ENCODE measurements at places on chromosomes 12 and 14.

DNA sequence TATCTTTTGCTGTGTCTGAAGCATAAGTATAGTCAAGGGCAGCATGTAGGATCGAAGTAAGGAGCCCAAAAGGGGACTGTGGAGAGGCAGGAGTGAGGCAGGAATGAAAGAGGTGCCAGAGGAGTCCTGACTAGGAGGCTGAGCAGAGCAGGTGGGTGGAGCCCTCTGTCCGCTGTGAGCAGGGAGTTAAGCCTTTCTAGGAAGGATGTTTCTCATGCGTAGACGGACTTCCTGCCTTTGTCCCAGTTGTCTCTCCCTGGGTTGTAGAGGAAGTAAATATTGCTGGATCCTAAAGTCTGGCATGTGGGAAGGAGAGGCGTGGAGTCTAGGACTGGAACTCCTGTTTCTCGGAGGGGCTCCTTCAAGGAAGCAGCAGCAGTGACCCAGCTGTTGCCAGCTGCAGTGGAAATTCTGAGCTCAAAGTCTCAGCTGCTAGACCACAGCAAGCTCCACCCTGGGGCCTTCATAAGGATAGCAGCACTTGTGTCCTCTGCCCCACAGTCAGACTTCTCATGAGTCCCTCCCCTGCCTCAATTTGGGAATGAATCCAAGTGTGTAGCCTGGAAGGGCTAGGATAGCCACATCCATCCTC, 44.0 kb downstream of the RBMS2 start:
- DNase-seq, result no peak

DNA sequence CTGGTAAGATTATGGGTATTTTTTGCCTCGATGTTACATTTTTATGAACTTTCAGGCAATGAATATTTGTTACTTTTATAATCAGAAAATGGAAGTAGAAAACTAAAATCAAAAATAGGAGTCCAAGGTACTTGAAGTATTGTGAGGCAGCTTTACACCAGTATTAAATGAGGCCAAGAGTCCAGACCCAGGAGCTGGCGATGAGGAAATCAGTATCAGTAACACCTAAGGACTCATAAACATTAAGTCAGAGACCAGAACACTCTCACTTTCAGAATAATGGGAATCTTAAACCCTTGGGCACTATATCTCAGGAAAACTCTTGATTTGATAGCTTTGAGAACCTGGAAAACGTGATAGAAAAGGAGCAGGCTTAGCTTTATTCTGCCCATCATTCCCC, 208.8 kb downstream of the GXYLT1 start:
- DNase-seq, result no peak

DNA sequence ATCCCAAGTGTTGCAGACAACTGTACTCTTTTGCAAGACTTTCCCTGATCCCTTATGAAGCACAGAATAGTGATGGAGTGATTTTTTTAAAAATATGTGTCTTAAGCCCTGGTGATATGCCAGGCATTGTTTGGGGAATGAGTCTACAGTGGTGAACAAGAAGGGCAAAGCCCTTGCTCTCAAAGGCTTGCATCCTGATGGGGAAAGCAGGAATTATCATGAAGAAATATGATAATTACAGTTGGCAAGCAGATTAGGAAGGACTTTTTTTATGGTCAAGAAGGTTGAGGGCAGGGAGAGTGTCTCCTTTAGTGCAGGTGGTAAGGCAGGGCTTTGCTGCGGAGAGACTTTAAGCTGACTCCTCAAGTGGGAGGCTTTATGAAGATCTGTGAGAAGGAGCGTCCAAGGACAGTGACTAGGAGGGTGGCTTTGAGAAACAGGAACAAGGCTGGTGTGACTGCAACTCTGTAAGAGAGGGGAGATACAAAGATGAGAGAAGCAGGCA, 100.2 kb downstream of the SYNE2 start:
- DNase-seq, result no peak

DNA sequence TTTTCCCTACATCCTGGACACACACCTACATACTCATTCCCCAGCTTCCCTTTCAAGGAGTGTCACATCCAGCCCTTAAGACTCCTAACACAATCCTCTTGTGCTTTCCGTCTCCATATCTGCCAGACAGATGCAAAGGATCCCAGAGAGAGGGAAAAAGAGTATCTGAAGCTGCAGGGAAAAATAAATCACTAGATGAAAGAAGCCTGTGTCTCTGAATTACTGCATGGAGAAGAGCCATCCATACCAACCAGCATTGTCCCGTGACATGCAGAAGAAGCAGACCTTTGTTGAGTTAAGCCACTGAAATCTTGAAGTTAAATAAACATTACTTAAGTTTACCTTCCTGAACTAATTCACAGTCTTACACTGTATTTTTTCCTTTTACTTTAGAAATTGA, 54.6 kb downstream of the GTF2A1 start:
- no peak for DNase-seq

- no peak for DNase-seq
Measured at GRCh38 chr12:16389594-16389993, 42.1 kb downstream of the MGST1 start.

- DNase-seq, result no peak
Measured at GRCh38 chr14:104284636-104285507, 146.5 kb downstream of the KIF26A start.

DNA sequence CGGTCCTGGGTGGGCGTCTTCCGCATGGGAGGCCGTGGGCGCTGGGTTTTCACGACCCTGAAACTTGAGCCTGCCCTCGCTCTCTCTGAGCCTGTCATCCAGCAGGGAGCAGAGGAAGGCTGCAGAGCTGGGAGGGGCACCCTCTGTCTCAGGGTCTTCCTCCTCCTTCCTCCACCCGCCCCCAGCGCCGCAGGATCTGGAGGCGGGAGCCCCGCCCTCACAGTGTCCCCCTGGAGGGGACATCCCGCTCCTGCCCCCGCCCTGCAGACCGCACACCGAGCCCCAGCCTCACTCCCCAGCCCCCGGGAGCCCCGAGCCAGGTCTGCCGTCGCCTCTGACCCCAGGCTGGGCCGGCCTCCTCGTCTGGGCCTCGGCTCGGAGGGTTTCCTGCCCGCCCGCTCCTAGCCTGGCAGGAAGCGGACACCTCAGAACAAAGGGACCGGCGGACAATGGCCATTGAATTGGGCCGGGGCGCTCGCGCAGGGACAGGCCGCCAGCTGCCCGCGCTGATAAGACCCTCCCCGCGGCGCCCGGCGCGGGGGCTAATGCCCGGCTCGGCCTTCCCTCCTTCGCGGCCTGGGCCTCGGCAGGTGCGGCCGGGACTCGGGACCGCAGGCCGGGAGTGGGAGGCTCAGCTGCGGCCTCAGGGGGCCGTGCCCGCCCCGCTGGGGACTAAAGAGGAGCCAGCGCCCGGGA, 15.3 kb upstream of the NUDT14 start:
- DNase-seq, result no peak

GRCh38 chr12:93018610-93019009, 89.5 kb upstream of the EEA1 start:
- no peak for DNase-seq

DNA sequence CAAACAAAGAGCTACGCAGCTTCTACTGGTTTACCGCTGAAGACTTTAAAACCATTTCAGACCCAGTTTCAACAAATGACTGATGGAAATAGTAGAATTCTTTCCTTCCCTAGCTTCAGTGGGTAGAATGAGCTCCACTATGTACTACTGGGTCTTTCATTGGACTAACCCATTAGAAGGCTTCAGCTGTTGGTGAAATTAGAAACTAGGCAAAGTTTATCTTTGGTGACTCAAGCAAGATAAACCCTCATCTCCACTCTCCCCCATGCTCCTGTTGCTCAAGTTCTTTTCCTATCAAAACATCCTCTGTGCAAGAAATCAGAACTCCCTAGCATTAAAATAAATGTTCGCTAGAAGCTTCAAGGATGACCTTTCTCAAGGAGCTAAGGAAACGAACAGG, 159.2 kb downstream of the PAWR start:
- DNase-seq, result no peak

DNA sequence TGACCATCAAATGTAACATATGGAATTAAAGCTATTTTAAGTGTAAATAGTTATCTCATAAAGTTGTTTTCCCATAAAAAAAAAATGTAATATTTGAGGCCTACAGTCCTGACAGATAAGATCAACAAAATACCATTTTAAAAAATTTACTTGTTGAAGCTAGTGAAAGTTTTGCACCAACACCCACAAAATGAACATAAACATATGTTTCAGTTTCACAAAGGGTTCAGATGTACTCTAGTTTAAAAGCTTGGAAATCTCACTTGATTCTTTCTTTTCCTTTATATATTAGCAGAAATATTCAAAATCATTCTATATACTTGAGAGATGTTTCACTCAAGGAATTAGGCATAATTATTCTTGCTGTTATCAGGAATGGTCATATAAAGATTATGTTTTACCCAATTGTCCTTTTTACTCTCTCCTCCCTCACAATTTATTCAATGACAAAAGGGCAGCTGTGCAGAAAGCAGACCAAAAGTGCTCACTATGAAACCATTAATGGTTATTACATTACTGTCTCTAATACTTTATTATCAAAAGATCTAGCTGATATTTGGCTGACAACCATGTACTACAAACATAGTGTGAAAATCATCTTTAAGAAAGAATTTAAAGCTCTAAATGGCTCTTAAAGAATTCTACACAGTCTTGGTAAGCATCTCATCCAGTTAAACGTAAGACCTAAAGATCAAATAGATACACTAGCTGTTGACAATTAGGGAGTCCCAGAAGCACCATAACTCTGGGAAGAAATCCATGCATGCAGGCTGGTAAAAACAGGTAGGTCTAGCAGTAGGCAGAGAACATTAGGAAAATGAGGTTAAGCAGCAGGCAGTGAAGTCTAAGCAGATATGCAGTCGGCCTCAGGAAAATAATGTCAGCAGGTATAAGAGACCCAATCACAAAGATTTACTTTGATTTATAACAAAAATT, 28.8 kb downstream of the KIF21A start:
- no peak for DNase-seq

DNA sequence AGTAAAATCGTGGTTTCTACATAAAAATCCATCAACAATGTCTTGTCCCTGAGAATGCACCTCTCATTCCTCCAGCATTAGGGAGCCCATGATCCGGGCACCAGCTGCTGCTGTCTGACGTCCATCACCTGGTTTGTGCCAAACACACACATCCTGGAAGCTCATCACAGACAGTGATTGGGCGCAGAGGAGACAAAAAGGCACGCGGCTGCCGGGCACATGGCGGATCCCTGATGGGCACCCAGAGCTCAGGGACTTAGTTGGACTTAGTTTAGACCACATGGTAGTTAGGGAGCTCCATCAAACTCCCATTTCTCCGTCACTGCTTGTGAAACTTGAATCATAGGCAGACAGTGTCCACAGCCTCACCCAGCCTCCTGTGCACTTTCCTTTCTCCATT, 1059.3 kb downstream of the TMEM121 start:
- DNase-seq, result no peak

- DNase-seq, result no peak
Measured at GRCh38 chr12:21026302-21026701, 104.7 kb upstream of the SLCO1B1 start.

DNA sequence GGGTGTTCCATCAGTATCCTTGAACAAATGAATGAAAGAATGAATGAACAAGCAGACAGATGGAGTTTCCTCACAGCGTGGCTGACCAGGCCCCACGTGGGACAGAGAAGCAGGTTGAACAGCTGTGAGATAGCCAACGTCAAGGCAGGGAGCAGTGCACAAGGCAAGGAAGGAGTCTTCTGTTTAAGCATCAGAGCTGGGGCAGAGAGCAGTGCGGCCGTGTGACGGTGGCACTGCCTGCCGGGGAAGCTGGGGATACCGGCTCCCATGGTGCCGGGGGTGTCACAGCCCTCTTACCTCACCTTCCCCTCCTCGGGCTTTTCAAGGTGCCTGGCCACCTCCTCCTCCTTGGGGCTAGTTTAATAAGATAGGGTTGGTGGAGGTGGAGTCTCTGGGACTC, 73.2 kb upstream of the GPATCH2L start:
- no peak for DNase-seq

DNA sequence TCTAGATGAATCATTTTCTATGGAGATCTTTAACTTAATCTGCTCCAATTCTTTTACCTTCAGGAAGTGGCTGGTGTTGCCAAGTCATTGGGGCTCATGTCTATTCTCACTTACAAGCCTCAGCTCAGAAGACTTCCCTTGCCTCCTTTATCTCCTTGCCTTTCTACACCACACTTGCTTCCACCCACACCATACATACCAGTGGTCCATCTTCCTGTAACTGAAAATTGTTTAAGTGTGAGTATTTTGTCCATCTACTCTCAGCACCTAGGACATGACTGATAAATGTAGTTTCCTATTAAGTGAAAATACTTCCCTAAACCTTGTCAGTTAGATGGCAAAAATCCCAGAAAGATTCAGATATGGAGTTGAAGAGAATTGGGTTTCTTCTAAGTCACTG, 199.7 kb upstream of the CPNE8 start:
- DNase-seq, result no peak

DNA sequence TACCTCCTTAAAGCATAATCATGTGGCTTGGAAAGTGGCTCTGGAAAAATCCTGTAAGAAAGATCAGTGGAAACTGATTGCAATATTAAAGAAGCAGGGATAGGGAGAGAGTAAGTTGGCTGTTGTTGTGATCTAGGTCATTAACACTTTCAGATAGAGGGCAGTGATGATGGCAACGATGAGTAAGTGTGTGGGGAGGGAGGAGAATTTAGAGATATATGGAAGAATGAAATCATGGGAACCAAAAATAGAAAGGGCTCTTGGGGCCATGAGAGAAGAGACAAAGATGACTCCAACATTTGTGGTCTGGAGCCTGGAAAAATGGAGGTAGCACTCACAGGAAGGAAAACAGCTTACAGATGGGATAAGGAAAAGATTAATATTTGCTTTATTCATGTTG, 23.3 kb downstream of the SNRPF start:
- no peak for DNase-seq

Data from GM06990 (cell line).